ENCODE measurements at places on chromosomes 13 and 19.

DNA sequence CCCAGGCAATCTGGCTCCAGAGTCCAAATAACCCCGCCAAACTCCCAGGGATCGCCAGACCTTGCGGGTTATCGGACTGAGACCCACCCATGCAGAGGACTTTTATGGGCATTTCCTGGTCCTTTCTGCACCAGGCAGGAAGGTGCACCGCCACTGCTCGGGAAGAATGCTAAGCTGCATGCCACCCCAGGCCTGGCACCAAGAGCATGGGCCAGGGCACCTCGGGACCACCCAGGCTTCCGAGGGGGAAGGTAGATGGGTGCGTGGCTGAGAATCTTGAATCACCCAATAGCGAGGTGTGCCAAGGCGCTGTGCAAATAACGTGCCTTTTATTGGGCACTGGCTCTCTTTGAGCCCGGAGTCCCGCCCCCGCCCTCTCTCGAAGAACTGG lies 422 bp upstream of the ZNF575 start:
- no peak for DNase-seq

GRCh38 chr13:35791184-35791851 lies 314.8 kb upstream of the MAB21L1 start:
- peak; percentile 57 for DNase-seq

- DNase-seq = peak; percentile 39
Measured at GRCh38 chr19:21117041-21117907, 24.6 kb upstream of the ZNF431 start.

- peak; percentile 61 for DNase-seq
Measured at GRCh38 chr19:5547881-5548280, 19.9 kb downstream of the TINCR start.

GRCh38 chr13:66195238-66195637 lies 1034.9 kb downstream of the PCDH9 start:
- no peak for DNase-seq

- DNase-seq = no peak
Measured at GRCh38 chr13:85808811-85809210, 9.6 kb upstream of the SLITRK6 start.

DNA sequence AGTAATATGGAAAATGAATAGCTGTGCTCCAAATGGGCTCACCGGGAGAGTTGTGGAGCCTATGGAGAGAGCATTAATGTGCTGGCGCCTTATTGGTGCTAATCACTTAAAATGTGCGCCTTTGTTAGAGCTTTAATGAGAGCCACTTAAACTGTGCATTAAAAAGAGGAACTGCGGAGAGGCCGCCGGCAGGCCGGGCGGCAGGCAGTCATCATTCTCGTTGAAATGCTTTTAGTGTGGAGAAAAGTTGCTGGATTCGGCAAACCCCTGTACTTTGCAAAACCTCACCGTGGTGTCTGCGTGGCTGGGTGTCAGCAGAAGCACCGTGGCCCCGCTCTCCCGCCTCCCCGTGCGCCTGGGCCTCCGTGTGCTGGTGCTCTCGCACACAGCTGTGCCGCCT lies 105.5 kb downstream of the KDM4B start:
- DNase-seq = no peak

DNA sequence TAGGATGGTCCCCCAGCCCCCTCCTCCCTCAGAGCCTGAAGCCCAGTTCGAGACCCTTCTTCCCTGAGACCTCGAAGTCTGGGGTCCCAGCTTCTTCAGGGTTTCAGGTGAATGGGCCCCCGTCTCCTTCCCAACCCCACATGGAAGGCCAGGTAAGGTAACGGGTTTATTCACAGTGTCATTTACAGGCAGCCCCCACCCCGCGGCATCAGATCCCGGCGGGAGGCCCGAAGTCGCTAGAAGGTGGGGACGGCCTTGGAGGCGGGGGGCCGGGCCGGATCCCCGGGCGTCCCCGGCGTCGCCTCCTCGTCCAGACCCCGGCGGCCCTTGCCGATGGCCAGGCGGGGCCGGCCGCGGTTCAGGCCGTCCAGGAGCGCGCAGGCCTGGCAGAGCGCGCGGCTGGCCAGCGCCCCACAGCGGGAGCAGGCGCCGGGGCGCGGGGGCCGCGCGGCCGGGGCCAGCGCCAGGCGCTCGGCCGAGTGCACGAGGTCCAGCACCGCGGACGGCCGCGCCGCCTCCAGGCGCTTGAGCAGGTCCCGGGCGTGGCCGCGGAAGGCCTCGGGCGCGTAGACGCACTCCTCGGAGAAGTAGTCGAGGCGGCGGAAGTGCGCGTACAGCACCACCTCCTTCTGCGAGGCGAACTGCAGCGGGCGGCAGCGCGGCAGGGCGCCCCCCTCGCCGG lies 9.7 kb downstream of the CTU1 start:
- DNase-seq = peak; percentile 52

- DNase-seq = no peak
Measured at GRCh38 chr19:16115301-16116039, 3.8 kb downstream of the RAB8A start.

DNA sequence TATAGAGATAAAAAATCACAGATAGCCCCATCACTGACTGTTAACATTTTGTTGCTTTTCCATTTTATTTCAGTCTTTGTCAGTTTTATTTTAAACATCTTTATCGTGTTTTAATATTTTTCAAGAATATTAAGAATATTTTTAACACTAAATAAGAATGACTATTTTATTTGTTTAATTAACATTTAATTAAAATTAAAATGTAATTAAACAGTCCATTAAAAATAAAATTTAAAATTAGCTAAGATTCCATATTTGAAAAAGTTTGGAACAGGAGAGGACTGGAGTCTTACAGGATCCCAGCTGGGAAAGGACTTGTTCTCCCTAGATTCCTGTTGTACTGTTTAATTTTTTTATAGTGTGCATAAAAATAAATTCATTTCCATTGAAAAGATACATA lies 54.5 kb downstream of the RGCC start:
- DNase-seq = no peak

GRCh38 chr19:10876459-10877240 lies 5.3 kb downstream of the CARM1 start:
- DNase-seq = no peak
